ENCODE measurements at places on chromosomes 4 and X. TPM values are rescaled to one million over a fixed set of nuclear protein-coding genes. Genes with fewer than 3 reads are reported as not detected.

The BRS3 gene
- total RNA-seq: not detected

The CYSLTR1 gene
- total RNA-seq: not detected

The RTL9 gene
- total RNA-seq: 0.09 TPM

The ZDHHC15 gene
- not detected for total RNA-seq

The SPOCK3 gene
- 3.5 TPM for total RNA-seq

The SCRG1 gene
- total RNA-seq: not detected

The EPHA5 gene
- total RNA-seq: not detected

The KLHL13 gene
- total RNA-seq: 8.1 TPM

The FBXL5 gene
- total RNA-seq: 65.3 TPM

The UNC5C gene
- not detected for total RNA-seq

The DRD5 gene
- total RNA-seq: not detected

The SPANXC gene
- total RNA-seq: not detected

The LRCH2 gene
- total RNA-seq: 0.28 TPM

The SLC6A8 gene
- total RNA-seq: 47.9 TPM

The CHRNA9 gene
- not detected for total RNA-seq

The SLC16A2 gene
- 6.3 TPM for total RNA-seq

The VCX3B gene
- not detected for total RNA-seq

The SLITRK4 gene
- total RNA-seq: 0.07 TPM

The MAP9 gene
- 11.9 TPM for total RNA-seq

The NUDT10 gene
- 1.3 TPM for total RNA-seq

The GLRA3 gene
- total RNA-seq: not detected

The PABPC1L2B gene
- not detected for total RNA-seq

The SERPINA7 gene
- not detected for total RNA-seq

The EGF gene
- total RNA-seq: 0.14 TPM

The REELD1 gene
- total RNA-seq: not detected

The FAM149A gene
- total RNA-seq: 2.4 TPM

The TMEM35A gene
- total RNA-seq: 0.51 TPM

The MORC4 gene
- 17.8 TPM for total RNA-seq

The ATOH1 gene
- not detected for total RNA-seq

The SATL1 gene
- total RNA-seq: not detected

The ARMCX4 gene
- total RNA-seq: 0.92 TPM

The PDGFRA gene
- total RNA-seq: 1.1 TPM

The USP17L15 gene
- total RNA-seq: not detected

The CDKL5 gene
- total RNA-seq: 1.3 TPM

The CLNK gene
- not detected for total RNA-seq

The RAP2C gene
- total RNA-seq: 17.9 TPM

The P2RY10 gene
- not detected for total RNA-seq

Data from airway epithelial cell (primary cell).